Hippocampal formation (tissue), 2 donors: ENCODE measurements at places on chromosomes 5 and 9.

DNA sequence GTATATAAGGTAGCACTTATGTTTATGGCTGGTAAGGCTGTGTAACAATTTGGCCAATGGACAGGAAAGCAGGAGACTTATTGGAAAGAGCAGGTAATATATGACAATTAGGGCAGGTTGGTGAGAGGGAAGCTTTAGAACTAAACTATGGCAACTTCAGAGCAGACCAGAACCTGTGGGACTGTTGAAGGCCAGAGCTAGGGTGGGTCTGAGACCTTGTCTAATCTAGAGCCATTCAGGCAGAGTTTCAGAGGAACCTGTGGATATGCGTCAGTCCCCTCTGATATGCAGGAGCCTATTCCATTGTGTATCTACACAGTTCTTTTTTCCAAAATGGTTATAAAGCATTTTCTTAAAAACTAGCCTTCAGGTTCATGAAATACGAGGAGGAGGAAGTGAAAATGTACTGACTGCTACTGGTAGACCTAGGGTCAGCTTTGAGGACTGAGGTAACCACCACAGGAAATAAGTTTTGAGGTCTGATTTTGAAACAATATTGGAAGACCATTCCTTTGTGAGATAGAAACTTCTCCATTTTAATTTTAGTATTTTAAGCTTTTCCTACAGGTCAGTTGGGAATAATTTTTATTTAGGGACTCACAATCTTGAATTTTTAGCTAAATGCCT is 37.6 kb downstream of the ELL2 start:
- no peak for DNase-seq

DNA sequence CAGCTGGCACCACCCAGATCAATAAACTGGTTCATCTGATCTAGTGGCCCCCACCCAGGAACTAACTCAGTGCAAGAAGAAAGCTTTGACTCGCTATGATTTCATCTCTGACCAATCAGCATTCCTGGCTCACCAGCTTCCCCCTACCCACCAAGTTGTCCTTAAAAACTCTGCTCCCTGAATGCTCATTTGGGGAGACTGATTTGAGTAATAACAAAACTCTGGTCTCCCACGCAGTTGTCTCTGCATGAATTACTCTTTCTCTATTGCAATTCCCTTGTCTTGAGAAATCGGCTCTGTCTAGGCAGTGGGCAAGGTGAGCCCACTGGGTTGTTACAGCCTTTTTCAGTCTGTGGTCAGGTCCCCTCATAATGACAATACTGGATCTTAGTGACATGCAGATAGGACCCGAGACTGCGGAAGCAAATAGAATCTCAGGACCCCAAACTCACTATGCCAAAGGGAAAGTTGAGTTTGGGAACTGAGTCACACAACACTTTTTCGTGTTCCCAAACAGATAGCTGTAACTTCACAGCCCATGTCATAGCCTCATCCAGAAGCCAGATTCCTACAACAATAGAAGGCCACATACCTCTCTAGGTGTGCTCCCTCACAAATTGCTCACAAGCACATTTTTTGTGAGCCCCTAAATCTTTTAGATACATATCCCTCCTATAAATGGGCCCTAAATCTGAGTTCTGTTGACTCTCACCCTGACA is 175.2 kb upstream of the RAI14 start:
- DNase-seq: no peak

- no peak for DNase-seq
Measured at GRCh38 chr9:16236882-16237281, 633.6 kb downstream of the BNC2 start.

DNA sequence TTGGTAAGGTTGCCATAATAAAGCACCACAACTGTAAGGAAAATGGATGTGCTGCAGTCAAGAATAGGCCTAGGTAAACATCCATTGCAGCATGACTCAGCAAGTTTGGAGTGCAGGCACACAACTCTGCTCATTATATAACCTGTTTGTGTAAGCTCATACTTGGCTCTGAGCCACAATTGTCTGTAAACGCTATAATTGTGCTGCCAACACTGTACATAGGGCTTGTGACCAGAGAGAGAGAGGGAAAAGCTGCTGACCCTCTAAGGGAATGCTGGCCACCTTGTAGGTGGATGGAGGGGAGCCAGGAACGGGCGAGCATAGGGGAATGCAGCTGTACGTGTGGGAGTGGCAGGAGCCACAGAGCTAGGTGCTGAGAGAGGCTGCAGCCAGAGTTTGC is 2186.5 kb upstream of the ACO1 start:
- no peak for DNase-seq

GRCh38 chr5:169091396-169091980 is 209.5 kb downstream of the SLIT3 start:
- DNase-seq: no peak

- DNase-seq: no peak
Measured at GRCh38 chr5:120173125-120173524, 291.0 kb upstream of the PRR16 start.

GRCh38 chr9:92763721-92764380 is 782 bp downstream of the BICD2 start:
- no peak for DNase-seq

- peak; percentile 72 for DNase-seq
Measured at GRCh38 chr5:117262572-117263131, 688.0 kb upstream of the SEMA6A start.

DNA sequence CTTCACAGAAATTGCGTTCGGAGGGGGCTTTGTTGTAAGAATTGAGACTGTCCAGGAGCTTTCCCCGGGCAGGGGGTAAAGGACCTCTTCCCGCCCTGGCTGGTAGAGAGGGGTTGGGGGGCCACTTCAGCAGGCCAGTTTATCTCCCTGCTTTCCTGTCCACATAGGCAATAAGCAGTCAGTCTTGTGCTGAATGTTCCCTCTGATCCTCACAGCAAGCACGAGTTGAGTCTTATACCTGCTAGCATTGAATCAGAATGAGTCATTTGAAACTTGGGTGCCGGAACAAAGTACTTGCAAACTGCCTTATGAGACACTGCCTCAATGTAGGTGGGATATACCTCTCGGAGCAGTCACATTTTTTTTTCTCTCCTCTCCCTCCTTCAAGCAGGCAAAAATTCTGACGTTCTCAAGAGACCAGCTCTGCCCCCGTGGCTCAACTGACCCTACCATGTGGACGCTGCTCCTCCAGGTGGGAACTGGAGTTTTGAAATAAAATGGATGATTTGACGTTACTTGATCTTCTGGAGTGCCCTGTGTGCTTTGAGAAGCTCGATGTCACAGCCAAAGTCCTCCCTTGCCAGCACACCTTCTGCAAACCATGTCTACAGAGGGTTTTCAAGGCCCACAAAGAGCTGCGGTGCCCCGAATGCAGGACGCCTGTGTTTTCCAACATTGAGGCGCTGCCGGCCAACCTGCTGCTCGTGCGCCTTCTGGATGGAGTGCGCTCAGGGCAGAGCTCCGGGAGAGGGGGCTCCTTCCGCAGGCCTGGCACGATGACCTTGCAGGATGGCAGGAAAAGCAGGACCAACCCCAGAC is 1.3 kb downstream of the SH3RF2 start:
- no peak for DNase-seq

GRCh38 chr5:167057665-167058064 is 1233.8 kb upstream of the WWC1 start:
- no peak for DNase-seq

DNA sequence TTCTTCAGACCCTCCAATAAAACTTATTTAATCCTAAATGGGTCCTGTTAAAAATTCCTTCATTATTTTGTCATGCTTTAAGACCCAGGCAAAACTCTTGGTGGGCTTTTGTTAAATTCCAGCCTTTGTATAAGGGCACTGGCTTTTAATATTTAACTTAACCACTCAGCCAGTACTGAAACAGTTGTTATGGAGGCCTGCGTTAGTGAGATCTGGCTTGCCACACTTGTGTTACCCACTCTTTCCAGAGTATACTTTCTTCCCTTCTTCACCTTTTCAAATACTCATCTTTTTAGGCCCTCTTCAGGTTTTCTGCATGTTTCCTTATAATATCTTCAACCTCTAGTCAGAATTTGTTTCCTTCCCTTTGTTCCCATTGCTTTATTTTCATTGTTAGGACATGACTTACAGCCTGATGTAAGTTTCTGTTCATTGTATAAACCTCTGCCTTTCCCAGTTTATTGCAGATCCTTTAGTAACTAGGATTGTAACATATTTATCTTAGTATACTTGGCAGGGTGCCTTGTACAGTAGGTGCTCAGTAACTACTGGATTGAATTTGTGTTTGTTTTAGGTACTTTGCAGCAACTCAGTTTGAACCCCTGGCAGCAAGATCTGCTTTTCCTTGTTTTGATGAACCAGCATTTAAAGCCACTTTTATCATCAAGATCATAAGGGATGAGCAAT is 48.8 kb downstream of the LNPEP start:
- DNase-seq: no peak

DNA sequence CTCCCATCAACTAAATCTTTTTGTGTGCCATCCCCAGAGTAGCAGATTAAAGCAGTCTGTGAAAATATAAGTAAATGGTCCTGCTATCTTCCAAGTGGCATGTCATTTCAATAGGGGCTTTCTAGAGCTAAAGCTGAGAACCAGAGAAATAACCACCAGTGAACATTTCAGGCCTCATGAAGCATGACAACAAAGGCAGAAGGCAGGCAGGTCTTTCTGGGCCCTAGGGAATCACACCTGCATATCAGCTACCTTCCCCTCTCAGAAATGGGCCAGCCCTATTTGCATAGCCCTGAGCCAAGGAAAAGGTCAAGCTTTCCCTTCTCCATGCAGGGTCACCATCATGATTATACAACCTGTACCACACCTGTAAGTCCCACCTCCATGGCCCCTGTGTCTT is 205.3 kb downstream of the DEPDC1B start:
- no peak for DNase-seq

GRCh38 chr5:121949885-121950284 is 11.9 kb upstream of the SRFBP1 start:
- DNase-seq: no peak

DNA sequence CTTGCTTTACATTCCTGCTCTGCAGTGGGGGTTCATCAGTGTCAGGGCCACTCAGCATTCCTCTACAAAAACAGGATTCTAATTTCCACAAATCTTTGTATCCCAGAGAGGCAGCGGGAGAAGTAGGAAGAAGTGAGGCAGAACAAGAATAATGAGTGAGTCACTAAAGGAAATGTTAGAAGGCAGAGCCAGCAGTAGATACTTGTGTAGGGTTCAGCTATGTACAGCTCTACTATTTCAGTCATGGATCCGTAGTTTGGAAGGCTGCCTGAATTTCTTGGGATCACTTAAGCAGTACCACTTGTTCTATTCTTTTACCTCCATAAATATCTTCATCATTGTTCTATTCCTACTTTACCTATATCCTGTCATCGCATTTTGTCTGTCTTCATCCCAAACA is 246.3 kb upstream of the TLE4 start:
- no peak for DNase-seq

DNA sequence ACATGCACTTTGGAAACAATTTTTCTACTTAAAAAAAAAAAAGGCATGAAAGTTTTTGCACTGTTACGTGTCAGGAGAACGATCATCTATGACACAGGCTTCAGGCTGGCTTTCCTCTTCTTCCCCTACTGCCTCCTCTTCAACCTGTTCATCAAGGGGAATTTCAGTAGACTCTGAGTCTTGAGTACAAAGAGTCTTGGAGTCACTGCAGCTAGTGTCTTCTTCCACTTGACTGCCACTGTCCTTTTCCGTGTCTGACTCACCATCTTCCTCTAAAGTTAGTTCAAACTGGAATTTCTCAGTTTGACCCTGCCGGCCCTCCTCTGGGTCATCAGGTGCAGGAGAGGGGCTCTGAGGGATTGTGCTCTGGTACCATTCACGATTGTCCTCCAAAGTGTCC is 391.7 kb downstream of the RAB3C start:
- no peak for DNase-seq

GRCh38 chr5:138874241-138874640 is 894 bp downstream of the LRRTM2 start:
- peak; percentile 70 for DNase-seq

GRCh38 chr5:38105801-38106200 is 152.6 kb upstream of the EGFLAM start:
- DNase-seq: no peak

DNA sequence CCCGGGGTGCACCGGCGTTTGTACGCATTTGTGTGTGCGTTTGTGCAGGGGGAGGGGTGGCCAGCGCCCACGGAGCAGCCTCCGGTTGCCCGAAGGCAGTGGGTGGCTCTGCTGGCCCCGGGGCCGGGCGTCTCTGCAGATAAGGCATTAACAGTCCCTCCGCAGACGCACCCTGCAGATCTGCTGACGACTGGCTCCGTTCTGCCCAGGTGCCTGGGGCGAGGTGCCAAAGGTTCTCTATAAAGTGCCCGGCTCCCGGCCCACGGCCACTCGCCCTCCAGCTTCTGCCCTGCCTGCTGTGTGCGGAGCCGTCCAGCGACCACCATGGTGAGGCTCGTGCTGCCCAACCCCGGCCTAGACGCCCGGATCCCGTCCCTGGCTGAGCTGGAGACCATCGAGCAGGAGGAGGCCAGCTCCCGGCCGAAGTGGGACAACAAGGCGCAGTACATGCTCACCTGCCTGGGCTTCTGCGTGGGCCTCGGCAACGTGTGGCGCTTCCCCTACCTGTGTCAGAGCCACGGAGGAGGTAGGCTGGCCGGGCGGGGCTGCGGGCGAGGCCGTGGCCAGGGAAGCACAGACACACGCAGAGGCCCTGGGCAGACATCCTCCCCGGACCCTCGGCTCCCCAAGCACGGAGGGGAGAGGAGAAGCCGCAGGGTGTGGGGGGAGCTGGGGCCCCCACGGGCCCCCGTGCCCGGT is at the start of gene SLC6A19:
TSS of gene SLC6A19 (plus strand) at position 269 of the 699 bp plus-strand sequence. CDS start at position 325, 56 bp downstream.
- DNase-seq: no peak

DNA sequence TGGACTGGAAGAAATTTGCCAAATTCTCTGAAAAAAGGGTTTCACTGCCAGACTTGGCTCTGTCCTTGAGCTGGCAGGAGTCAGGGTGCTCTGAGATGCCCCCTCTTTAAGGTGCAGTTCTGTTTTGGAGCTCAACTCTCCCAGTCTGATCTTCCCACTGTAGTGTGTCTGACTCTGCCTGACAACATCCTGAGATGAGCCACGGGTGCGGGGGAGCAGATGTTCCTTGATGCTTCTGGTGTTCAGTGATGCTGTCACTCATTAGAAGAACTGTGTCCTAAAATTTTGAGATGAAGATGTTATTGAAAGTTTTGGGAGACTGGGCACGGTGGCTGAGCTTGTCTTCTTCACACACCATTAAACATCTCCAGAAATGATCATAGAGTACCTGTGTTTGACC is 78.2 kb downstream of the BASP1 start:
- no peak for DNase-seq

- no peak for DNase-seq
Measured at GRCh38 chr9:35107297-35108290, 4.7 kb upstream of the STOML2 start.

DNA sequence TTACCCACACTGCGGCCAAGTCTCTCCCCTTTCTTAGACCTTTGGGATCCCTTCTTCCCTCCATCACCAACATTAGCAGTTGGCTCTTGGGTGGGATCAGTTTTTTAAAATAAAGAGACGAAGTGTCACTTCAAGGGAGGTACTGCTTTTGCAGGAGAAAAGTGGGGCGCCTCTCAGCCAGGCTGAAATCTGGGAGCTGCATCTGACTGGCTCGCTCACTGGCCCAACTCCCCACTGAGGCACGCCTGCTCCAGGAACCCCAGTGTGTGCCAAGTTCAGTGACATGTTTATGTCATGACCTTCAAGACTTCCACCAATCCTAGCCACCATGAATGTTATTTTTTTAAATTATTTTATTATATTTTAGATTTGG is 130.5 kb downstream of the MVB12B start:
- DNase-seq: no peak

GRCh38 chr5:74638970-74639806 is 1.3 kb downstream of the ENC1 start:
- no peak for DNase-seq

- peak; percentile 61 for DNase-seq
Measured at GRCh38 chr9:34654323-34655051, 2.5 kb downstream of the IL11RA start.
